ENCODE measurements at places on chromosomes 1 and 21.

GRCh38 chr21:38354231-38354630 lies 97.4 kb downstream of the KCNJ15 start:
- DNase-seq: no peak

DNA sequence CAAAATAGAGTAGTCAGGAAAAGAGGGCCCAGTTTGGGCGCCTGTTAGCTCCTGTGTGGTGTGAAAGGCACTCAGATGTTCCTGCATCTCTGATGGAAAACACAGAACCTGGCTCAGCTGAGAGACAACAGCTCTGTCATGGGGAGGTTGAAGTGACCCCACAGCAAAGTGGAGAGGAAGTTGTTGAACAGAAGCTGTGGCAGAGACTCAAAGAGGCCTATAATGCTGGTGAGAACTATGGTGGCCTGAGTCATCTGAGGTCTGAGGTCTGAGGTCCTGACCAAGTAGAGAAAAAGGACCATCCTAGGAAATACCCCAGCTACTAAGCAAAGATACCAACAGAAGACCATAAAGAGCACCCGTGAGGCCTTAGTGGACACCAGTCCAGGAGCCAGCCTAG lies 45.6 kb upstream of the JAK1 start:
- DNase-seq: no peak

DNA sequence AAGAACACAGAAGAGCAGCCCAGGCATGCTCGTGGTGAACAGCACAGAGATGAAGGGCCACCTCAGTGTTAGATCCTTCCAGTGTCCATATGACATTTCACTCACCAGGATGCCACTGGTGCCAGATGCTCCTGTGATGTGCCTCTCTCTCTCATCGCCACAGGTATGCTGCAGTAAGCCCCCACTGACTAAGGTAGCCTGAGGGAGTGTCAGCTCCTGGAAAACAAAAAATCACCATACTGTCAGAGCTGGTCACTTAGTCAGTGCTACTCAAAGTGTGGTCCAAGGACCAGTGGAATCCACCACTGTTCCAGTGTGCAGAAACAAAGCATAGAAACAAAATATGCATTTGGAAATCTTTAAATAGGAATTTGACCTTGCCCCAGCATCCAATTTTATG lies 27.1 kb upstream of the BCL9 start:
- no peak for DNase-seq

DNA sequence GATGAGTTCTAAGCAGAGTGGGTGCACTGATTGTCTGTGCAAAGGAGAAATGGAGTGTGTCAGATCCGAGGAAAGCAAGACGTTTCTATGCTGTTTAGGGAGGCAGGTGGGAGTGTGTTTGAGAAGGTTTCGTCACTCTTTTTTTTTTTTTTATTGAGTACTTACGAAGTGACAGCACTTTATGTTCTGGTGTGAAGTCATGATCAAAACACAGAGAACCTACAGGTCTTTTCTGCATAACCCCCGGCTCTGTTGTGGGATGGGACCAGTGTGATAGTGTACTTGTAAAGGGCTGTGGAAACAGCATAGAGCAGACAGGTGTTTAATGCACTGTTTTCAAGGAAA lies 26.7 kb downstream of the MIA3 start:
- DNase-seq: no peak

DNA sequence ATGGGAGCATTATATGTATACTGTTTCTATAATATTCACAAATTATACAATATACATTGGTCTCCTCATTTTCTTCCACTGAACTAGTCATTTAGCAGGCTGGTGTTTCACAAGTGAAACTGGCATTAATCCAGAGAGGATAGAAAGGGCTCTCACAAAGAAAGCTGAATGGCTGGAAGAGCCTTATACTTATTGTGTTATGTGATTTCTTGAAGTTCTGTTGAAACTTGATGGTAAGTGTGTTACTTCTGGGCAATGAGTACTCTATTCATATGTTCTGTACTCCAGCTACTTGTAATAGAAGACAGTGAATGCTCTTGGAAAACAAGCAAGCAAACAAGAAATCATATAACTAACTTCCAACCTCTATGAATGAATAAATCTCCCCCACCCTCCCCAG lies 14.9 kb downstream of the STX12 start:
- DNase-seq: no peak

GRCh38 chr1:85894651-85895050 lies 186.4 kb upstream of the ZNHIT6 start:
- peak; percentile 26 for DNase-seq

DNA sequence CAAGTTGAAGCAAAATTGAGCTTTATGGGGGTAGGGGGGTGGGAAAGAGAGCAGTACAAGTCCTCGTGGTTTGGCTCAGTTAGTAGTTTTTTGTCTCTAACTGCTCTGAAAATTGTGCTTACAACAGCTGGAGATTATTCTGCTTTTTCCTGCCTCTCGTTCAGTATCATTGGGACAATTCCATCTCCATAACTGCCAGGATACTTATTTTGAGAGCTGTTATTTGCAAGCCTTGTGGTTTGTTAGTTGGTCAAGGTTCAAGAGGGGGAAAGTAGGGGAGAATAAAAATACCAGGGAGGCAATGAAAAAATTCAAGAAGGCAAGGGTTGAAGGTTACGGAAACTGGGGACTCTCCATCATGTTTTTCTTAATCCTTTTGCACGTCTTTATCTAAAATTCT lies 811.8 kb upstream of the ADGRL2 start:
- DNase-seq: no peak

- DNase-seq: no peak
These were observed 248.7 kb upstream of the CSF3R start for GRCh38 chr1:36731226-36732014.

GRCh38 chr1:160741092-160741501 lies 2.0 kb downstream of the SLAMF7 start:
- no peak for DNase-seq

GRCh38 chr21:21921410-21922232 lies 923.4 kb downstream of the NCAM2 start:
- no peak for DNase-seq

DNA sequence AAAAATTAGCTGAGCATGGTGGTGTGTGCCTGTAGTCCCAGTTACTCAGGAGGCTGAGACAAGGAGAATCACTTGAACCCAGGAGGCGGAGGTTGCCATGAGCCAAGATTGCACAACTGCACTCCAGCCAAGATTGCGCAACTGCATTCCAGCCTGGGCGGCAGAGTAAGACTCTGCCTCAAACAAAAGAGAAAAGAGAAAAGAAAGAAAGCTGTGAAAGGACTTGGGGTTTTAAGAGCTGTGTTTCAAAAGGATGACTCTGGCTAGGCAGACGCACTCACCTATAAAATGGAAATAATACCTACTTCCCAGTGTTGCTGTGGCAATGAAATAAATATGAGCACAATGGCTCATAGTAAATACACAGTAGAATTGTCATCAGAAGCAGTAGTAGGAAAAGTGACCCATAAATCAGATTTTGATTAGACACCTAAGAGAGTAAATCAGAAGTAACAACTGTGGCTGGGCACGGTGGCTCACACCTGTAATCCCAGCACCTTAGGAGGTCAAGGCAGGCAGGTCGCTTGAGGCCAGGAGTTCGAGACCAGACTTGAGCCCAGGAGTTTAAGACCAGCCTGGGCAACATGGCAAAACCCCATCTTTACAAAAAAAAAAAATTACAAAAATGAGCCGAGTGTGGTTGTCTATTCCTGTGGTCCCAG lies 45.9 kb upstream of the PUM1 start:
- DNase-seq: no peak

- no peak for DNase-seq
These were observed 1.4 kb upstream of the MDM4 start for GRCh38 chr1:204514828-204515227.

- DNase-seq: no peak
These were observed 833.0 kb upstream of the ADAMTS5 start for GRCh38 chr21:27799861-27800260.

DNA sequence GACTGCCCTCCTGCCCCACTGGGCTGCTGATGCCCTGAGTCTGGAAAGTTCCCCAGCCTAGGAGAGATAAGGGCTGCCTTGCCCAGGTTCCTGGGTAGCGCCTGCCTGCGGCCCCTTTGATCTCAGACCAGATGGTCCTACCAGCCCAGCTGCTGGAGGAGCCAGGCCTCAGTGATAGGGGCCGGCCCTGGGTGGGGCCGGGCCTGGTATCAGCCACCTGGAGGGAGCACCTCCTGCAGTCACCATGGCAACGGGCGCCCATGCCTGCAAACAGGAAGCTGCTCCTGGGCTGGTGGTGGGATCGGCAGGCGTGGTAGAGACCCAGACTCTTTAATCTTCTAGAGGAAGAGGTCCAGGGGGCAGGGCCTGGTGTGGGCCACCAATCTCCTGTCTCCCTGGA lies 119.7 kb upstream of the WNT4 start:
- DNase-seq: no peak

DNA sequence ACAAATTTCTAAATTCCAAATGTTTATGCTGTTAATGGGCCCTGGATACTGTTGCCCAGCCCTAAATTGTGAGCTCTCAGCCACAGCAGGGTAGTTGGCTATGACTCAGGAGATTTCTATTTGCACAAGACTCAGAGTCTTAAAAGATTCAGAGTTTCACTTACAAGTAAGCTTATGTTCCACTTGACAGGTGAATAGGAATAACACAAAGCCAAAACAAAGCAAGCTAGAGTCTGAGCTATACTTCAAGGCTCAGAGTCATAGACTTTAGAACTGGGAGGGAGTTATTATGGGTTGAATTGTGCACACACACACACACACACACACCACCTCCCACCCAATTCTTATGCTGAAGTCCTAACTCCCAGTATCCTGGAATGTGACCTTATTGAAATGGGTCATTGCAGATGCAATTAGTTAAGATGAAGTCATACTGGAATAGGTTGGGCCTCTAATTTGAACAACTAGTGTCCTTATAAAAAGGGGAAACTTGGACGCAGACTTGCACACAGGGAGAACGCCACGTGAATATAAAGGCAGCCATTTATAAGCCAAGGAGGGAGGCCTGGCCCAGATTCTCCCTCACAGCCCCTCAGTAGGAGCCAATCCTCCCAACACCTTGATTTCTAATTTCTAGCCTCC lies 30.2 kb downstream of the PRDX6 start:
- no peak for DNase-seq

- peak; percentile 90 for DNase-seq
These were observed 23.6 kb downstream of the ATP2B4 start for GRCh38 chr1:203649999-203650836.

- no peak for DNase-seq
These were observed 270.7 kb upstream of the RUNX1 start for GRCh38 chr21:35319684-35320283.

GRCh38 chr1:26431979-26432695 lies at the start of gene DHDDS:
TSS of gene DHDDS (plus strand) at chr1:26432321. CDS start at chr1:26432946, 625 bp downstream.
- peak; percentile 97 for DNase-seq

- no peak for DNase-seq
These were observed 3.5 kb upstream of the TSPEAR start for GRCh38 chr21:44714905-44715304.

- peak; percentile 86 for DNase-seq
These were observed 750 bp downstream of the SYNJ1 start for GRCh38 chr21:32726839-32727686.

- no peak for DNase-seq
These were observed 132.1 kb downstream of the IGSF21 start for GRCh38 chr1:18239671-18240070.

GRCh38 chr1:184183919-184184318 lies 132.4 kb downstream of the TSEN15 start:
- DNase-seq: no peak

- DNase-seq: no peak
These were observed 2.1 kb downstream of the KCNN3 start for GRCh38 chr1:154867841-154868605.

DNA sequence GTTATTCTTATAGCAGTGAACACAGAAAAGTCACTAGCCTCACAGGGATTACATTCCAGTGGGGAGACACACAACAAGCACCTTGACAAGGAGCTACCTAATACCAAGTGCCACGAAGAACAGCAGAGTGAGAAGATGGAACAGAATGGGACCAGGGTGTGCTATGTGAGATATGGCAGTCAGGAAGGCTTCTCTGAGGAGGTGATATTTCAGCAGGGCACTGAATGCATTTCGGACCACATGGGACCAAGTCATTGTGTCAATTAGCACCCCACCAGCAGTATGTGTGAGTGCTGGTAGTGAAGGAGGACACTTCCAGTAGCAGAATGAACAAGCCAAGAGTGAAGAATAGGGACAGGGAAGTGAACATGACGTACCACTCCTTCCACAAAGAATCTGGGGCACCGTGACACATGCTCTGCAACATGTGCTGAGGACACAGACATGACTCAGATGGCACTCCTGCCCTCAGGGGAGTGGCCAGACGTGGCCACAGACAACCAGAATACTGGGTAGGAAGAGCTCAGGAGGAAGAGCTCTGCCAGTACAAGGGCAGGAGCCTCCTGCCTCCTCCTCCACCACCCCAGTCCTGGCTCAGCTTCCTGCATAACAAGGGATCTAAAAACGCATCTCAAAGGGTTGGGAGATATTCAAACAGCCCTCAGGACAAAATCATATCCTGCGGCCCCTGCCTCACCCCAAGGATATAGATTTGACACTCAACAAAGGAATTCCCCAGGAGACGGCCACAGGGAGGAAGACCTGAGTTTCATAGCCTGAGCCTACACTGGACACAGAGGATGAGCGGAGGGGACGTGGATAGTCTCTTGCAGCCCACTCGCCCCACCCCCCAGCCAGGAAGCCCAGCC lies 102.5 kb downstream of the TRABD2B start:
- DNase-seq: no peak

GRCh38 chr1:31987135-31987619 lies 26.5 kb upstream of the KHDRBS1 start:
- DNase-seq: no peak

- no peak for DNase-seq
These were observed 11.3 kb downstream of the HIVEP3 start for GRCh38 chr1:41907446-41907845.

- no peak for DNase-seq
These were observed 125.7 kb upstream of the TMPRSS15 start for GRCh38 chr21:18529254-18529653.

- DNase-seq: no peak
These were observed 91.7 kb downstream of the DTL start for GRCh38 chr1:212127221-212127620.

- no peak for DNase-seq
These were observed 33.6 kb upstream of the RAB4A start for GRCh38 chr1:229237320-229237719.

DNA sequence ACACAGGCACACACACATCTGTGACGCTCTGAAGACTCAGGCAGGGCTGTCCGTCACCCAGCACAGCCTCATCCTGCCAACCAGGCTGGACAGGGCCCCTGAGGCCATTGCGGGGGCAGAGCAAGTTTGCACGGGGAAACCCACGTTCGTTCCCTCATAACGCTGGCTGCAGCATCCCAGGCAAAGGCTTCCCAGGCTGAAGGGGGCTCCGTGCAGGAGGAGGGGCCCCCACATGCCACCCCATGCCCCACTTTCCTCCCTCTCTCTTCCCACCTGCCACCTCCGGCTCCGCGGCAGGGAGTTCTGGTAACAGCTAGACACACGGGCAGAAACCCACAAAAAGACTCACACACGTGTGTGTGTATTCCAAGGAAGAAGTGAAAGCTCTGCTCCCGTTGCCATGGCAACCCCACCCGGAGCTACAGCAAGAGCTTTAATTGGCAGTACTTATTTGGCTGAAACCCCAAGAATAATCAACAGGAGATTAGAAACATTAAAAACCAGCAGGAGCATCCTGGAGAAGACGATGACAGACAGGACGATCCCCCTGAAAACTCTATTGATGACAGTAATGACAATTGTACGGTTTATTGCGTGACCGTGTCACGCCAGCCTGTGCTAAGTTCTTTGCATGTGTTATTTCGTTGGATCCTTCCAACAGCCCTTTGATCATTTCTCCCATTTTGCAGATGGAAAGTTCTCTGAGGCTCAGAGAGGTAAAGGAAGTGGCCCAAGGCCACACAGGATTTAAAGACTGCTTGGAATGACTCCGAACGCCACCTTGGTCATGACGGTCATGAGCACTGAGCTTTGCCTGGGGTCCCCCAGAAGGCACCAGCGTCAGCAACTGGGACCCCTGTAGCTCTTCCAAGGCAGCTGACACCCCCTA lies 247.1 kb downstream of the NPHP4 start:
- no peak for DNase-seq
